ENCODE measurements at places on chromosomes 6 and 20.

- no peak for DNase-seq
Measured at GRCh38 chr20:16028923-16029322, 544.3 kb downstream of the KIF16B start.

- DNase-seq, result no peak
Measured at GRCh38 chr20:48875233-48875913, 46.1 kb upstream of the ARFGEF2 start.

GRCh38 chr20:33019465-33020277, 11.8 kb upstream of the BPIFB6 start:
- no peak for DNase-seq

DNA sequence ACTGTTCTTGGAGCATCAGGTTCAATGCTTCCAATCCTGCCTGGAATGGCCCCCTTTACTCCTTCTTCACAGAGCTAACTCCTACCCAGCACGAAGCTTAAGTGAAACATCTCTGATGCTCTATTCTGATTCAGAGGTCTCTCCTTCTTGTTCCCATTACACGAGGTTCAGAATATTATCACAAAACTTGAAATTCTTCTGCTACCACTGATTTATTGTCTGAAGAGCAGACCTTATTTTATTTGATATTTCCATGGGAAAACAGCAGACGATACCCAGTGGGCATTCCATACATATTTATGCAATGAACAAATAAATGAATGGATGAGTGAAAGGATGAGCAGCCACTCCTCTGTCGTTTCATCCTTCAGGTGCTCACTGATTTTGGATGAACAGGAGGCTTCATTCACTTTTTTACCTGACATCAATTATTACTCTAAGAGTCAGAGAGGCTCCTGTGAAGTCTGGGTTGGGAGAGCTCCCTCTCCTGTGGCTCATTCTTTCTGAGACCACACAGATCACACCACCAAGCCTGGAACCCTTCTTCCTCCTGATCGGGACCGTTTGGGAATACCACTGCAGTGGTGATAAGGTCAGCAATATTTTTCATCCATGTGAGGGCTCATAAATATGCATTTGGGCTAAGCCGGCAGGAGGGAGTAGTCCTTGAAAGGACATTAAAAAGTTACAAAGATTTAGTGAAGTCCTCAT, 25.8 kb downstream of the SMLR1 start:
- DNase-seq, result no peak

GRCh38 chr6:130931683-130932082, 104.5 kb downstream of the SMLR1 start:
- no peak for DNase-seq

DNA sequence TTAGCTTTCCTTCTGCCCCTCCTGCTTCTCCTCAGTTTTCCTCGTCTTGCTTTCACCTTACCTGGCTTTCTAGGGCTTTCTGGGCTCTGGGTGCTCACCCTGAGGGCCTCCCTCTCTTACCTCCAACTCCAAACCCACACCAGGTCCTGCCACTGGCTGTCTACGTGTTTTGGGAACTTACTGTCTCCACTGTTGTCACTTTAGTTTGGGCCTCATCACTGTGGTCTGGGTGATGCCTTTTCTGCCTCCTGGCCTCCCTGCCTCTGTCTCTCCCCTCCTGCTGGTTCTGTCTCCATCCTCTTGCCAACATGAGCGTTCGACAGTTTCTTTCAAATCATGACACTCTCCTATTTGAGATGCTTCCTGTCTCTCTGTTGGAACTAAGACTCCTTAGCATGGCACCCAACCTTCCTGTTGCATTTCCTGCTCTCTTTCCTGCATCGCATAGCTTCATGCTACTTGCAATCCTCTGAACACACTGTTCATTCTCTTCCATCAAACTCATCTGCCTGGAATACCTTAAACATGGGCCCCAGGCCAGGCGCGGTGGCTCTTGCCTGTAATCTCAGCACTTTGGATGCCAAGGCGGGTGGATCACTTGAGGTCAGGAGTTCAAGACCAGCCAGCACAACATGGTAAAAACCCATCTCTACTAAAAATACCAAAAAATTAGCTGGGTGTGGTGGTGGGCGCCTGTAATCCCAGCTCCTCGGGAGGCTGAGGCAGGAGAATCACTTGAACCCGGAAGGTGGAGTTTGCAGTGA, 5.5 kb downstream of the CD40 start:
- DNase-seq, result no peak

DNA sequence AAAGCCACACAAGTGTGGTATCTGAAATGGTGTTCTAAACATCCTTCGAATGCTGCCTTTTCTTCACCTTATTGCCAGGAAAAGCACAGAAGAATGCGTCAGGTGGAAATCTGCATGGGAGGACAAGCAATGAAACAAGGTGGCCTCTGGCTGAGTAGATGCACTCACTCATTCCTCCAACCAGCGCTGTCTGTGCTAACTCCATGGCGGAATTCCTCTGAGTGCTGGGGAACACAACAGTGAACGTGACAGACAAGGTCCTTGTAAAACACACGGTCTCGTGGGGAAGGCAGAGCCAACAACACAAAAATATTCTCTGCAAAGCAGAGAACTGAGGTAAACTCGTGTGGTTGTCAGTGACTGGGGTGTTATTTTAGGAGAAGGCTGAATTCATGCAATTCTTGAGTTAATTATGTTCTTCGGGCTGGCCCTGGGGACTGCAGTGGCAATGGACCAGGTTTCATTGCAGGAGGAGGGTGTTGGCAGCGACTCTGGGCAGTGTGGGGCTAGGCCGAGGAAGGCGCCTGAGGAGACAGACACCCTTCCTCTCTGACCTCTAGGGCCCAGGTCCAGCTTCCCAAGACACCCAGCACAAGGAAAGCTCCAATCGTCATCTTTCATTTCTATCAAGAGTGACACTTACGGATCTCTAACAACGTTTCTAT, 339.7 kb downstream of the PRKN start:
- no peak for DNase-seq

DNA sequence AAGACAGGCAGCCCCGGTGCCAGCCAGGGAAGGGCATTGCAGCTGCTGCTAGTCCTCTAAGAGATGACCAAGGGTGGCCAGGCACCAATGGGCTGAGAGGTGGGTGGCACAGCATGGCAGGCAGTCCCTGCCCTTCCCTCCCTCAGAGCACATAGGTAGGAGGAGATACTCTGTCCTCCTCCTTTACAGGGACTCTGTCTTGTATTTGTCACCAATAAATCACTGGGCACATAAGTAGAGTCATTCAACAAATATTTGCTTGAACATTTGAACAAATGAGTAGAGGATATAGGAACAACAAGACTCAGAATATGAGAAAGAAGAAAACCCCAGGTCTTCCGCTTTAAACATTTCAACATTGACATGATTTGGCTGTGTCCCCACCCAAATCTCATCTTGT, 69.4 kb upstream of the CLDN20 start:
- DNase-seq, result no peak

DNA sequence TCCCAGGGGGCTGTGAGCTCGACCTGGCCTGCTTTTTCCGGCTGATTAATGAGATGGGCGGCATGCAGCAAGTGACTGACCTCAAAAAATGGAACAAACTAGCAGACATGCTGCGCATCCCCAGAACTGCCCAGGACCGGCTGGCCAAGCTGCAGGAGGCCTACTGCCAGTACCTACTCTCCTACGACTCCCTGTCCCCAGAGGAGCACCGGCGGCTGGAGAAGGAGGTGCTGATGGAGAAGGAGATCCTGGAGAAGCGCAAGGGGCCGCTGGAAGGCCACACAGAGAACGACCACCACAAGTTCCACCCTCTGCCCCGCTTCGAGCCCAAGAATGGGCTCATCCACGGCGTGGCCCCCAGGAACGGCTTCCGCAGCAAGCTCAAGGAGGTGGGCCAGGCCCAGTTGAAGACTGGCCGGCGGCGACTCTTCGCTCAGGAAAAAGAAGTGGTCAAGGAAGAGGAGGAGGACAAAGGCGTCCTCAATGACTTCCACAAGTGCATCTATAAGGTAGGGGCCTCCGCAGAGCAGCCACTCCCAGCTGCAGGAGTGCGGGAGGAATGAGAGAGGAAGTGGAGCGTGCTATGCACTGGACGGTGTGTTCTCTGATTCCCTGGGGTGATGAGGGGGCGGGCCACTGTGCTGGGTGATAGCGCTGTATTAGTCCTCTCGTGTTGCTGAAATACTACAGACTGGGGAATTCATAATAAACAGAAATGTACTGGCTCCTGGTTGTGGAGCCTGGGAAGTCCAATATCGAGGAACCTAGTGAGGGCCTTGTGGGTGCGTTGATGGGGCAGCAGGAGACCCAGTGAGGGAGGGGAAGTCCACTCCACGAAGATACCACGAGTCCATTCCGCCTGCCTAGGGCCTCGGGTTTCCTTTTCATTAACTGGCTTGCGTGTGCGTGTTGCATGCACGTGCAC, 161.7 kb downstream of the DTNBP1 start:
- DNase-seq, result no peak

- no peak for DNase-seq
Measured at GRCh38 chr20:24612799-24613775, 143.7 kb downstream of the SYNDIG1 start.

DNA sequence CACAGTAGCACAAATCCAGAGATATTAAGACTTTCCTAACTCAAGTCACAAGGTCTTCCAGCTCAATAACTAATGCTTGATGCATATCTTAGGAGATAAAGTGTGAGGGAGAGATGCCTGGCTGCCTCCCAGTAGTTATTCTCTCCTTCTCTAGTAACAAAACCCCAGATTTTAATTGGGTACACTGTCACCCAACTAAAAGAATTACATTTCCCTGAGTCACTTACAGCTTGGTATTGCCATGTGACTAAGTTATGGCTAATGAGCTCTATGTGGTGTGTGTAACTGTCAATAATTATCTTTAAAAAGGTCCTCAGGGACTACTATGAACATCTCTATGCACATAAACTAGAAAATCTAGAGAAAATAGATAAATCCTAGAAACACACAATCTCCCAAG, 32.0 kb downstream of the KIF6 start:
- no peak for DNase-seq

GRCh38 chr20:51597389-51598231, 55.1 kb upstream of the NFATC2 start:
- DNase-seq, result no peak

DNA sequence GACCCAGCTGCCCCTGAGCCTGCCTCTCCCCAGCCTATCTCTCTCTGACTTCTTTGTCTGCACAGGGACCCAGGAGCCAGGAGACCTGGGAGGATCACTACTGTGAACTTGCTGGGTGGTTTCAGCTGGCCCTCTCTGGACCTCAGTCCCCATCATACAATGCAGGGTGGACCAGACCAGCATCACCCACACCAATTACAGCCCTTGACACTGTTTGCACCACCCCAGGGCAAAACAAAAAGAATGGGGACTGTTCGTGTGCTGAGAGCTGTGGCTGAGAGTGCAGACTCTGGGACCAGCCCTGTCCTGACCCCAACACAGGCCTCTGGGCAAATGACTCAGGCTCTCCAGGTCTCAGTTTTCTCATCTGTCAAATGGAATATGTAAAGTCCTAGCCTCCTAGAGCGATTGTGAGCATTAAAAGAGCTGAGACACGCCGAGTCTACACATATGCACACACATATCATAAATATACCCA, 25.4 kb downstream of the PTGIS start:
- no peak for DNase-seq

DNA sequence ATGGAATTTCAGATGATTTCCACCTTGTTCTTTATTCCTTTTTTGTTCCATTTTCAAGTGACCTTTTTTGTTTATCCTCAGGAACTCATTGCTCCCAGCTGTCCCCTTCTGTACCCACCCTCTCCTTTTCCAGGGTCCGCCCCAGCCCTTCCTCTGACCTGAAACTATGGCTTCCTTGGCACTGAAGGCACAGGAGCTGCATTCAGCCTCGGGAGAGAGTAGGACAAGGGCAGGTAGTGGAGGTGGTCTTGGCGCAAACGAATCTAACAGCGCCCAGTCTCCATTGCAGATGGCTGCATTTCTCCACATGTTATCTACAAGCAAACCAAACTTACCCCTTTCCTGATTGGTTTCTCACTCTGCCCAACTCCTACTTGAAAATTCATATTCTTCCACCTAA, 8.8 kb upstream of the ULBP2 start:
- DNase-seq, result no peak

DNA sequence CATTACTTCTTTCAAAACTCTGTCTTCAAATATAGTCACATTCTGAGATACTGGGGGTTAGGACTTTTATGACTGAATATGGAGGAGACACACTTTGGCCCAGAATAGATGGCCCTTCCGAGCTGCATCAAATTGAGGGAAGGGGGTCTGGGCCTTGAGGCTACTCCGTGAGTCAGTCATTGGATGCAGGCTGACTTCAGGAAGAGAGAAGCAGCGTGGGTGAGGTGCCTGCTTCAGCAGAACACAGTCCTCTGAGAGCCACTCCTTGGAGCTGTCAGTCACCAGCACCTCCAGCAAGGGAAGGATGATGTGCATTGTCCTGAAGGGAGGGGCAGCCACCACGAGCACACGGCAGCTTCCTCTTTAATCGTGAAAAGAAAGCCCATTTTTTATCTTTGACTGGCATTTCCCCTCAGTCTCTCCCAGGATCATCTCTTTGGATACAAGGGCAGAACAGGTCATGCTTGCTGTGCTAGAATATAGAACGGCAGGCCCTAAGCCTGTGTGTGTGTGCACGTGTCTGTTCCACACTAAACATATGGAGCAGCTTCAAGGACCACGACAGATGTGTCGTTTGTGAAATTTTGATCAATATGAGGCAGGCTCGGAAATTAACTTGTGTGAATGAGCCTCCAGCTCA, 721.6 kb downstream of the KIF16B start:
- DNase-seq, result no peak

Measured in nucleus accumbens (tissue), 56 donors.